ENCODE measurements at places on chromosomes 6 and 20. TPM values are rescaled to one million over a fixed set of nuclear protein-coding genes. Genes with fewer than 3 reads are reported as not detected.

ZSCAN16 gene
- 7.4 TPM for total RNA-seq

DNA sequence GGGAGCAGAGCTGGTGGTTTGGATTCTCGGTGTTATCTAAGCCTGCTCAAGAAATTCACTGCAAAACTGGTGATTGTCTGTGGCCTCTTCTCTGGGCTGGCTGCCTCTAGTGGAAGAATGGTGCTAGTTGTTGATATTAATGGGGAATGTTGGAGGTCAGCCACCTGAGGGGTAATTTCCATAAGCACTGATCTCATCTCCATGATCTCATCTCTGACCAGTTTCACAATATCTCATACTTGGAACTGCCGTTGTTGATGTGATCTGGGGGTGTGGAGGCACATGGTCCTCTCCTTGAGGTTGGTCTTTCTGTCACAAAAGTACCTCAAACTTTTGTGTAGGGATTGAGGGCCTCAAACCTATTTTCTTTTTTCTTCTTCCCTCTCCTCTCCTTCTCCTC lies 102.6 kb downstream of the CD109 start:
- no peak overlapping the region for H3K27ac ChIP-seq
- peak; percentile 68 for DNase-seq
- no peak overlapping the region for H3K4me3 ChIP-seq
- H3K4me1 ChIP-seq = no peaks in the 10 kb centered on the region
- H3K36me3 ChIP-seq = no peaks in the 10 kb centered on the region

DNA sequence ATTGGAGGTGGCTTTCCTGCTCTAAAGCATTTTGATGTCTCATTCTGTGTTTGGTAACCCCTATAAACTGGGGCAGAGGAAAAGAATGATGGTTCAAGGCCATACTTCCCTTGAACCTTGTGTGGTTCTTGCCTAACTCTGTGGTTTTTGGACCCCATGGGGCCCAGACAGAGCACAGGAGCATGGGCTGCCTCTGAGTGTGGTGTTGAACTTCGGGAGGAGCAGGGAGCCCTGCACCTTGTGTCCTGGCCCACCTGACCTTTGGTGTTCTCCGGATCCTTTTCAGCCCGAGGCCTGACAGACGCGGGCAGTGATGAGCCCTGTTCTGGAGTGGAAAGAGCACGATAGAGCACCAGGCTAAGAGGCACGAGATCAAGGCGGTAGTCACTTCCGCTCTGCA lies 18.8 kb downstream of the TMEM74B start:
- DNase-seq = no peak
- H3K27me3 ChIP-seq = no peaks in the 10 kb centered on the region
- H3K4me1 ChIP-seq = no peaks in the 10 kb centered on the region
- H3K27ac ChIP-seq = no peak overlapping the region

SLC32A1 gene
- not detected for total RNA-seq

DNA sequence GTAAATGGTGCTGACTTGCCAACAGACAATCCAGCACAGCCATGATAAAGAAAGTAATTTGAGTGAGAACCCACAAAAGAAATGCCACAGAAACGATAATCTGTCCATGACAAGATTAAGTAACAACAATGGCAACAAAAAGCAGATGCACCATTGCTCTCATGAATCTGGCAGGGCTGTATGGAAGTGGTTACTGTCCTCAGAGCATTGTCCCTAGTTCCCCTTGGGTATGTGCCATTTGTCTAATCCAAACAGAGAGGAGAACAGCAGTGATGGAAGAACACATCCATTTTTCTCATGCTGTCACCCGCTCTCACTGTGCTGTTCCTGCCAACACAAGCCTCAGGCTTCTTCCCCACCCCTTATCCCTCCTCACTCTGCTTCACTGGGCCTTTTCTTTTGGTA lies 65.8 kb downstream of the REV3L start:
- H3K36me3 ChIP-seq = peaks cover 8% of the 10 kb centered on the region
- DNase-seq = no peak
- no peaks in the 10 kb centered on the region for H3K4me1 ChIP-seq
- H3K27me3 ChIP-seq = no peaks in the 10 kb centered on the region
- no peak overlapping the region for H3K27ac ChIP-seq

GRCh38 chr6:142867355-142867801 lies 77.6 kb downstream of the HIVEP2 start:
- peak overlapping the region; percentile 21 for H3K27ac ChIP-seq
- DNase-seq = no peak
- H3K4me1 ChIP-seq = peaks cover 4% of the 10 kb centered on the region
- H3K36me3 ChIP-seq = no peaks in the 10 kb centered on the region
- no peaks in the 10 kb centered on the region for H3K27me3 ChIP-seq
- no peak overlapping the region for H3K4me3 ChIP-seq

REM1 gene
- not detected for total RNA-seq

GRCh38 chr6:49541936-49542335 lies 8.5 kb upstream of the C6orf141 start:
- H3K4me3 ChIP-seq = no peak overlapping the region
- H3K36me3 ChIP-seq = no peaks in the 10 kb centered on the region
- DNase-seq = no peak
- peaks cover under 1% of the 10 kb centered on the region for H3K27me3 ChIP-seq
- H3K27ac ChIP-seq = no peak overlapping the region
- H3K4me1 ChIP-seq = no peaks in the 10 kb centered on the region

GRCh38 chr6:6742535-6742934 lies 154.0 kb downstream of the LY86 start:
- H3K27ac ChIP-seq = no peak overlapping the region
- DNase-seq = no peak
- no peaks in the 10 kb centered on the region for H3K36me3 ChIP-seq
- H3K27me3 ChIP-seq = no peaks in the 10 kb centered on the region
- peaks cover 16% of the 10 kb centered on the region for H3K4me1 ChIP-seq
- no peak overlapping the region for H3K4me3 ChIP-seq

- H3K4me3 ChIP-seq = no peak overlapping the region
- no peak overlapping the region for H3K27ac ChIP-seq
- H3K4me1 ChIP-seq = no peaks in the 10 kb centered on the region
- no peaks in the 10 kb centered on the region for H3K36me3 ChIP-seq
- peak; percentile 31 for DNase-seq
These were observed 56.4 kb upstream of the GPR31 start for GRCh38 chr6:167214206-167214605.
